ENCODE measurements at places on chromosomes 2 and 18.

DNA sequence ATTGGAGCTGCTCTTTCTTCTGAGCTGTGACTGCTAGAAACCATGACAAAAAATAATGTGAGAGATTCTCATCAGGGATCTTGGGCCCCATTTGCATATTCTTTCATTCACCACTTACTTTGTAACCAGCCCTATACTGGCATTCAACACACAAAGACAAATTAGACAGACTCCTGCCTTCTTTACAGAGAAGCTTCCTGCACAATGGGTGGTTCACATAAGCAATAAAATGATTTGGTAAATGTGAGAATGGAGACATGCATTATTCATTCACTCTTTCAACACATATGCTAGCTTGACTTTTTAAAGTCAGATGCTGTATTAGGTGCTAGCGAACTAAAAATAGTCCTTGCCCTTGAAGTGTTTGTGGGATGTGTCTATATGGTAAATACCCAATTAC lies 174.4 kb downstream of the NCKAP5 start:
- no peak for DNase-seq

DNA sequence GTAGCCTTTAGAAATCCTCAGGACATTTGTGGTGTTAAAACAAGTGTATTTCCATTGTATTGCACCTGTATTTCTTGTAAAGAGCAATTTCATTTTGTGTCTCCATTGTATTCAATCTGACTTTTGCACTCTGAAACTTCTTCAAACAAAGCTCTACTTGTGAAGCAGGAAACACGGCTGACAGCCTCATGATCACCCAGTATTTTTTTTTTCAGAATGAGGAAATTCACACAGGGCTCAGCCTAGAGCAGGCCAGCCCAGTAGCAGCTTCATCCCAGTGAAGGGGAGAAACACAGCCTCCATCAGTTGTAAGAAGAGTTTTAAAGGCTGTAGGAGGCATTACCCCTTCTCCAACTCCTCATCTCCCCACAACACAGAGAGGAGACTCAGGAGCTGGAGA lies 175.9 kb upstream of the KLHL29 start:
- no peak for DNase-seq

GRCh38 chr2:20168727-20169696 lies 55.9 kb downstream of the SDC1 start:
- no peak for DNase-seq

DNA sequence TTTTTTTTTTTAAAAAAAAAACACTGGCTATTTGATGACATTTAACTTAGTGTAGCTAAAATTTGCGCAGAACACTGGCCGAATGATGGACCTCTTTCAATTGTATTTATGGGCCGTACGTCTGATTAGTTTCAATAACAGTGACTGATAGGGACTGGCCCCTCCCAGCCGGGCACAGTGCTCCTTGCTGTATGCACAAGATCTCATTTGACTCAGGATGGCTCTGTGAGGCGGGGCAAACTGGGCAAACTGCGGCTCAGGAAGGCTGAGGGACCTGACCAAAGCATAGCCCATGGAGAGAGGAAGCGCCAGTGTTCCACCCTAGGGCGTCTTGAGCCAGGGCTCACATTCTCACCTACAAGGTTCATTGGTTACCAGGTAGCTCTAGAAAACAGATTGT lies 21.2 kb downstream of the TRAF3IP1 start:
- DNase-seq: no peak

DNA sequence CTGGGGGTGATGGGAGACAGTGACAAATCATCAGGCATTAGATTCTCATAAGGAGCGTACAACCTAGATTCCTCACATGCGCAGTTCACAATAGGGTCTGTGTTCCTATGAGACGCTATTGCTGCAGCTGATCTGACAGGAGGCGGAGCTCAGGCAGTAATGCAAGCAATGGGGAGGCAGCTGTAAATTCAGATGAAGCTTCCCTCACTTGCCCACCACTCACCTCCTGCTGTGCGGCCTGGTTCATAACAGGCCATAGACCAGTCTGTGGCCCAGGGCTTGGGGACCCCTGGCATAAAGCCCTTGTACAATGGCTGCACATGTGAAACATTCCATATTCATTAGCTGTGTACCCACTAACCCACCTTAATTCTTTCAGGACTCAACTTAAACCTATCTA lies 18.0 kb downstream of the NMUR1 start:
- no peak for DNase-seq

DNA sequence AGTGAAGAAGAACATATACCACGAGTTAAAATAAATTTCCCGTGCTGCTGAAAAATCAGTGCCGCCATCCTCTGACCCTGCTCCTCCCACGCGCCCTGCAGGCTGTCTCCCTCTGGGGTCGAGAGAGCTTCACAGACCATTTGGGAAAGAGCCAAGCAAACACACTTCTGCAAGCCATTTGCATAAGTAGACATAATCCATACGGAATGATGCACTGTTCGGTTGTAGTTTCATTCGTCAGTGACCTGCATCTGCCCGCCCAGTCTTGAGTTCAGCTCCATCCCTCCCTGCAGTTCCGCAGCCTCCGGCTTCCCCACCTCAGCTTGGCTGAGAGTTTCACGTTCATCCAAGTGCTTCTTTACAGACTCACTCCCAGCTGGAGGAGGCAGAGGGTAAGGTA lies 69.6 kb downstream of the TRAPPC12 start:
- DNase-seq: no peak

DNA sequence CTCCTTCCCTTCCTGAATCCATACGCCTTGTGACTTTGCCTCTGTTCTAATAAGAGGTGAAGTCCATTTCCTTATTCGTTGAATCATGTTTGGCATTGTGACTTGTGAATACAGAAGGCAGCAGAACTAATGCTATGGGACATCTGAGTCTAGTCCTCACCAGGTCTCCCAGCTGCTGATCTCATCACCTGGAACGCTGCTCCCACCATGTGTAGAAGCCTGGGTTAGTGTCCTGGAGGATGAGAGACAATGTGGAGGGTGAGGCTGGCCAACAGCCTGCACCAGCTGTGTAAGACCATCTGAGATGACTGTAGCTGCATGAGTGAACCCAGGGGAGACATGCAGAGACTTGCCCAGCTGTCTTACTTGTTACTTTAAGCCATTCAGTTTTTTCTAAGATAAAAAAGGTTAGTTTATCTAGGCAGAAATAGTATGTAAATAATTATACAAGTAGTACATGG lies 3.5 kb upstream of the HAAO start:
- no peak for DNase-seq

- no peak for DNase-seq
Measured at GRCh38 chr18:68428661-68429060, 286.2 kb downstream of the TMX3 start.

- no peak for DNase-seq
Measured at GRCh38 chr2:199926806-199927205, 15.7 kb downstream of the C2orf69 start.

DNA sequence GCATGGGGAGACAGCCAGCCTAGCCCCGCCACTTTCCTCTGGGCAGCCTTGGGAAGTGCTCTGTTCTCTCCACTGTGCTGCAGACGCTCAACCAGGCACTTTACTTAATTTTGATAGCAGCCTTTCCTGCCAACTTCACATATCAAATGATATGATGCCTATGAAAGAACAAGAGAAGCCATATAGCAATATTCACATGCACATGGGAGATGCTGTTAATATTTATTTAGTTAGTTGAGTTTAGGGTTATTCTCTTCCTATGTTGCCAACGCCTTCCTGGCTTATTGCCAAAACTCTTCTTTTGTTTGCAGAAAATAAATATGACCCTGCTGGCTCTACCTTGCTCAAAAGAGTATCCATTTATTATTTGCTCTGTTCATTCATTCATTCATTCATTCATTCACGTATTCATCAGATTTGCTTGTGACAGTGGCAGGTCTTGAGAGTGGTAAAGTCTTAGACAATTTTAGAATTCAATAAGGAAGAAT lies 99.3 kb downstream of the GATA6 start:
- DNase-seq: no peak

- DNase-seq: no peak
Measured at GRCh38 chr2:172863341-172863740, 127.7 kb downstream of the RAPGEF4 start.

GRCh38 chr2:42046819-42047487 lies 868 bp upstream of the PKDCC start:
- no peak for DNase-seq

All from amniotic stem cell (primary cell).